ENCODE measurements at places on chromosomes 7 and 10.

DNA sequence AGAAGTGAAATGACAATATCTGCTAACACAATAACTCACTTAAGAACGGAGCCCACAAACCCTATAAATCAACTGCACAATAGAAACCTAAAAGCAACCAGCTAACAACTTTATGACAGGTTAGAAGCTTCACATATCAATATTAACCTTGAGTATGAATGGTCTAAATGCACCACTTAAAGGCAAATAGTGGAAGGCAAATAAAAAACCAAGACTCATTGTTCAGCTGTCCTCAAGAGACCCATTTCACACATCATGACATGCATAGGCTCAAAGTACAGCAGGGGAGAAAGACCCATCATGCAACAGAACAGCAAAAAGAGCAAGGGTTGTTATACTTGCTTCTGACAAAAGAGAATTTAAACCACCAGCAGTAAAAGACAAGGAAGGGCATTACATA is 46.8 kb downstream of the CDC14C start:
- no peak for DNase-seq

DNA sequence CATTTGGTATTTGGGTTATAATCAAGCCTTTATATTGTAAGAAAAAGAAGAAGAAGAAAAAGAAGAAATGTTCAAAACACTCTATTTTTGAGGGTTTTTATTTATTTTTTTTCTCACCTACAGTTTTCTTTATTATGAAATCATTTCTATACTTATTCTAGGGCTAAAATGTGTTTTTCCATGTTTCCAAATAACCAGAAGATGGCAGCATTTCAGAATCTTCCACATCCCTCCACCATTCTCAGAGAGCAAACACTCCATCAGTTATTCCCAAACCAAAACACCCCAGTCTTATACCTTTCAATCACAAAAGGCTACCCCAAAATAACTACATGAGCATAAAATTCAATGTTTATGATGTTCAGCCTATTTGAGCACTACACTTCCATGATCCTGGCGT is 38.7 kb upstream of the PPP1R17 start:
- DNase-seq: peak; percentile 23

DNA sequence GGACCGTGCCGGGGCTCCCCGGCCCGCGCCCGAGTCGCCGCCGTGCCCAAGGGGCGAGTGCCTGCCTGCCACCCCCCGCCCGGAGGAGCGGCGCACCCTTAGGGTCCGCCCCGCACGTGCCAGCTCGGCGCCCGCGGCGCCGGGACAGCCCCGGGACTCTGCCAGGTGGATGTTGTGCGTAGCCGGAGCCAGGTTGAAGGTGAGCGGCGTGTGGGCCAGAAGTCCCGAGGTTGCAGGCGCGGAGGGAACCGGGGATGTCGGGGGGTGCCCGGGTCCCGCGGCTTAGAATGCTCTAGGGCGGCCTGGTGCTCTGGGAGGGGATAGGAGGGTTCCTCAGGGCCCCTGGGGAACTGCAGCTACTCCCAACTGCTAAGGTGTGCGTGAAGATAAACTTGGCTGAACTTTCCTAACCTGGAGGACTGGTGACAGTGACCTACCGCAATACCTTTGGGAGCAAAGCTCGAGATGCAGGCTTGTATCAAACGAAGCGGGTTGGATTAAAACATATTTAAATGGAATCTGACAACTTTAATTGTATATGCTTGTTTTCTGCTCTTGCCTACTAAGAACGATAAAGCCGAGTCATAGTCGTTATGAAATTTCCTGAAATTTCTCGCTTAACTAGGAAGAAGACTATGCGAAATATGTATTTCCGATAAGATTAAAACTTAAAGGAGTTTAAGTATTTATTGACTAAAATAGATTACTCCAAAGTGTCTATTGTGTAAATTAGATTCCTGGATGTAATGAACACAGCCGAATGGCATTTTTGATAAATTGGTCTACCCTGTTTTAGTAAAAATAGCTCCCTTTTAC is at the start of gene CUX1:
CUX1 (plus strand) TSS at position 156 of the 816 bp plus-strand sequence; CDS start at position 170, 14 bp downstream.
- DNase-seq: peak; percentile 32

DNA sequence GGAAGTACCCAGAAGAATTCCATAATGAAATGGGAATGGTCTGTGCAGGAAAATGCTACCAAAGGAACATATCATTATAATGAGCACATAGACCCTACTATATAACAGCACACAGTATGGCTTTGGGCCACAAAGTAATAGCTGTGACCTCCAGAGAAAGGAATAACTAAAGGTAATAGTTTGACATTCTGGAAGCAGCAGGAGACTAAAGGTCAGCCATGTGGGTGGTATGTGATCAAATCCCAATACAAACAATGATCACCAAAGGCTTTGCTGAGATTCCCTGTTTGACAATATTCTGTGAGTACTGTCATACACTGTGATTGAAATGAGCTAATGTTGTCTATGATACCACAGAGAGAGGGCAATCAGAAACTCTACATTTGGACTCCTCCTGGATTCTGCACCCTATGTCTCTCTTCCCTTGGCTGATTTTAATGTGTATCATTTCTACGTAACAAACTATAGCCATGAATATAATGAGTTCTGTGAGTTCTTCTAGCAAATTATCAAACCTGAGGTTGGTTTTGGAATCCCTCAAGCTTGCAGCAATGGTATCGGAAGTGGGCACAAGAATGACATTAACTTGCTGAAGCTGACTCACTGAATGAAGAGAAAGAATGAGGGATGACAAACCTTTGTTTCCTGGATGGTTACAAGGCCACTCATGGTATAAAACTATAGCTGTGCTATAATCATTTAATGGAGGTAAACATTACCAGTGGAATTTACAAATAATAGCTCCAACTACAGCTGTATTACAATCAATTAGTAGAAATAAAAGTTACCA is 99.6 kb downstream of the JMJD1C start:
- peak; percentile 4 for DNase-seq

DNA sequence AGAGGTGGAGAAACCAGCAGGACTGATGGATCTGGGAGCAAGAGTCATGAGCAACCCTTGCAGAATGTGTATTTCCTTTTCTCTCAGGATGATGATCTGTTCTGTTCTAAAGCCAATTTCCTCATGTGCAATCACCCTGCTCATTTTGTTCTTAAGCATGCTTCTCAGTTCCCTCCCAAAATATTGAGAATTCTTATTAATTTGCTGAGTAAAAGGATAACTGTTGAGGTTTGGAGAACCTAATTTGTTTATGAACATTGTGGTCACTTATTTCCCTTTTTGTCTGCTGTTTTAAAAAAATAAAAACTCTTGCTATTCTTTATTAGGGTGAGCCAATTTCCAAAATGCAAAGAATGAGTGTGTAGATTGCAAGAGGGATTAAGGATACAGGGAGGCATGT is 106.8 kb downstream of the APBB1IP start:
- DNase-seq: no peak

DNA sequence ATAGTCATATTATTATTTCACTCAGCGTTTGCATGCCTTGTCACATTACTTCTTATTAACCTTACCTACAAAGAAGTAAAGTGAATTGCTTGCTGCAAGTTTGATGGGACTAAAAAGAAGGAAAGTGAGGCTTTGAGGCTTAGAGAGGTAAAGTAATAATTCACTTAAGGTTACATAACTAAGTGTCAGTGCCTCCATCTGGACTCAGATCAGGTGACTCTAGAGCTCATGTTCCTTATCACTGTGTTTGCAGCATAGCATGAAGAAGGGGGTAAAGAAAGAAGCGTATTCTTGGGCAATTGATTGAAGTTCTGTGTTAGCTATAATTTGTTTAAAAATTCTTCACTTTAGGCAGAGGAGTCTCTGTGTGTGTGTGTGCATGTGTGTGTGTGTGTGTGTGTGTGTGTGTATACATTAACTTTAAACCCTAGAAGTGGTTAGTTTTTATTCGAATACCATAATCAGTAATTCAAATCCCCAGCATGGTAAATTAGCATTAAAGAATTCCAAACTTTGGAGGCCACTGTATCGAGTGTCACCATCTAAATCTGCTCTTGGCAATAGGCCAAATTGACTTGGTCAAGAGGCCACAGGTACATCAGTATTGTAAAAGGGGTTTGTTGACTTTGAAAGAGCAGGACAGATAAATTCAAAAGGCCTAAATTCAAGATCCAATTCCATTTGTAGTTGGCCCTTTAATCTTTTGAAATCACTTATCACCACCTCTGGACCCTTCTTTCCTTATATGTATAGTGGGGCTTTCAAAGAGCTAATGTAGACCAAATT is 2.2 kb upstream of the PON3 start:
- DNase-seq: no peak

DNA sequence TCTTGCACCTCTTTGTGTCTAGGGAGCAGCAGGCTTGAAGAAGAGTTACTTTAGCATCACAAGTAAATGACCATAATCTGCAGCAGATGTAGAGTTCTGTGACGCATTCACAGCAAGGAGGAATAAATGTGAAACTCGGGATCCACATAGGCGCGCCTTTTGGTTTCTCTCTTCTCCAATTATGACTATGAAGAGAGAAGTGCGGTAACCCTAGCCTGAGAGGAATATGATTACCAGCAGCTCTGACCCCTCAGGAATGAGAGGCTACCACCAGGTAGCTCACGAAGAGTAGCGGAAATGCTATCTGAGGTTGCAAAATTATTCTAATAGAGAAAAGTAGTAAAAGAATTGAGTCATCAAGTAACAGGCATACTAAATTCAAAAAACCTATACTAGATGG is 25.2 kb upstream of the DMTF1 start:
- no peak for DNase-seq

DNA sequence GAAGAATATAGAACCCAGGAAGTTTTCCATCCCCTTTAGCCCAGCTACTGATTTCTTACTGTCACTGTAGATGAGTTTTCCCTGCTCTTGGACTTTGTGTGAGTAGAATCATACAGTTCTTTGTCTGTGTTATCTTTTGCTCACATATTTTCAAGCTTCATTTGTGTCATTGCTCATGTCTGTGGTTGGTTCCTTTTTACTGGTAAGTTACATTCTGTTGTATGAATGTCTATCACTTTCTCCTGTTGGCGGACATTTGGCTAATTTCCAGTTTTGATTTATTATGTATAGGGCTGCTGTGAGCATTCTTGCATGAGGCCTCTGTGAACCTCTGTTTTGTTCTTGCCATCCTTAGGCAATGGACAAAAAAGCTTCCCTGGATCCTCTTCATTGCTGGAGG is 5.3 kb downstream of the GLRX3 start:
- DNase-seq: no peak

Measured in neural progenitor cell (in vitro differentiated cells).